ENCODE measurements at places on chromosomes 2 and 18.

DNA sequence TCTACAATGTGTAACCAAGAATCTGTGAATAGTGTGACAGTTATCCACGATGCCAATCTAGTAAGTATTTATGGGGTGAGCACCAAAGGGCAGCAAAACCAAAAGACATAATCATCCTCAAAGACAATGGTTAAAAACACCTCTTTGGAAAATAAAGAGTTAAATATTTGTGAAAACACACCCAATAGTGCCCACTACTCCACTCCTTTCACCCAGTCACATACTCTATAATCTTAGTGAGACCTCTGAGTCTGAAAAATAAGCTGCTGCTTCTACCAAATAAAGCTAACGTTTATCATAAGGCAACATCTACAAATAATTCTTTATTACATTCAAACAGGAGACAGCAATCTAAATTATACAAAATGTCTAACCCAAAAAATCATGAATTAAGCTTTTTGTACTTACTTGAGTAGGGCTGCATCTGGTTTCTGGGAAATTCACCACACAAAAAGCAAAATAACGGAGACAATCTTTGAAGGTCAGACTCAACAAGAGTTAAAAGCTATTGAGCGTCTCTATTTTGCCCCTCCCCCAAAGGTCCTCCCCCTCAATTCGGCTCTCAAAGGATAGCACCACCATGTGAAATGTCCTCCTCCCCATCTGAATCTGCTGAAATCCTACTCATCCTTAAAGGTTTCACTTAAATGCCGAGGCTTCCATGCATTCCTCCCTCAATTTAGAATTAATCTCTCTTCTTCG, 2.0 kb downstream of the RAPH1 start:
- DNase-seq, result no peak

- DNase-seq, result no peak
Measured at GRCh38 chr18:75635096-75635495, 207.6 kb upstream of the SMIM21 start.

DNA sequence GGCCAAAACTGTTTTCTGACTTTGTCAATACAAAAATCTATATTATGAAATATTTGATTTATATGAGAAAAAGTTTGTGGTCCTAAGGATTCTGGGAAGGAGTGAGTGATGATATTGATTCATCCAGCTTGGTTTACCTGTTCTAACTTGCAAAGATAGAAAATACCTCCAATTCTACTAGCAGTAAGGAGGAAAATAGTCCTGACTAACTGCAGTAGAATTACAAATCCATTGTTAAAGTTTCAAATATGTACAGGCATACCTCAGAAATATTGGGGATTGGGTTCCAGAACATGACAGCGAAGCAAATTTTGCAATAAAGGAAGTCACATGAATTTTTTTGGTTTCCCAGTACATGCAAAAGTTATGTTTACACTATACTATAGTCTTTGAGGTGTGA, 158.8 kb upstream of the CYRIA start:
- DNase-seq, result no peak

- no peak for DNase-seq
Measured at GRCh38 chr2:96489663-96490062, 15.5 kb downstream of the NEURL3 start.

DNA sequence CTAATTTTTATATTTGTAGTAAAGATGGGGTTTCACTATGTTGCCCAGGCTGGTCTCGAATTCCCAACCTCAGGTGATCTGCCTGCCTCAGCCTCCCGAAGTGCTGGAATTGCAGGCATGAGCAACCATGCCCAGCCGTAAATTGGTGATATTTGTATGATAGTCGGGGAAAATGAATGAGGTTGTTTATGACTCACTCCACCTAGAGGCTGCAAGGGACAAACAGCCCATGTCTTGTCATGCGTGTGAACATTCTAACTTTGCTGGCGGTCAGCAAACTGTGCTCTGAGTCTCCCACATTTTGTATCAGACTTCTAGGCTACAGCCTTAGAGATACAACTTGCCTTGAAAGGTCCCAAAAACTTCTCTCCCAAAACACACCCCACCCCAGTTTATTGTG, 133.5 kb upstream of the DTNA start:
- no peak for DNase-seq

DNA sequence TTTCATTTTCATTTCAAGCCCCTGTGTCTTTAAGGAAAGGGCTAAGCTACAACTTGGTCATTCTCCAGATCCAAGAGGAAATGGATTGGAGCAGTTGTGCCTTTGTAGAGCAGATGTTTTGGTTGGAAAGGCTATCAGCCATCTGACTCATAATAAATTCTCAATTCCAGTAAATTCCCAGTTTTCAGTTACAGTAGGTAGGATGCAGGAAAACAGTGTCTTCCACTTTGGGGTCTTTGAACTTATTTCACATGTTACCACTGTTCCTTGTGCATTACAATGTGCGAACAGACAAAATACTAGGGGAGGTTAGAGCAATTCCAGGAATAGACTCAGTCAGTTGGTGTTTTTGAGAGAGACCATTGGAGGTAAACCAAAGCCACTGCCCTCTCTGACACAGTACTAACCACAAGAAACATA, 211.9 kb downstream of the BABAM2 start:
- no peak for DNase-seq

GRCh38 chr18:52160636-52161035, 179.4 kb upstream of the DCC start:
- DNase-seq, result no peak

DNA sequence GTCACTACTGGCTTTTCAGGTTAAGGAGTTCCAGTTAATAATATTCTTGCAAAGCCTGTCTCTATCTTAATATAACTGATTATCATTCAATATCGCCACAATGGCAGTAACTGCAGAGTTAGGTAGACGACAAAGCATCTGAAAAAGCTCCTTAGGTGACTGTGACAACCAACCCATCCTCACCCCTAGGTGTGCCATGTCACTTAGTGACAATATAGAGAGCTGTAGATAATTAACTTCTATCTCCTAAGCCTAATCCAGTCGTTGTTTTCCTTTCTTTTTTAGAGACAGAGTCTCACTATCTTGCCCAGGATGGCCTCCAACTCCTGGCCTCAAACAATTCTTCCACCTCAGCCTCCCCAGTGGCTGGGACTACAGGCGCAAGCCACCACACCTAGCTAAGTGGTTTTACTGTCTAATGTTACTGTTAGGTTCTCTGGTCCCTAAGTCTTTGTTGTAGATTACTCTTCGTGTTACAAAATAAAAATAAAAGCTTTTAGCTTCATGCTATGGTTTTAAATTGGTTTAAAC, 65.2 kb downstream of the SPIRE1 start:
- DNase-seq, result no peak

DNA sequence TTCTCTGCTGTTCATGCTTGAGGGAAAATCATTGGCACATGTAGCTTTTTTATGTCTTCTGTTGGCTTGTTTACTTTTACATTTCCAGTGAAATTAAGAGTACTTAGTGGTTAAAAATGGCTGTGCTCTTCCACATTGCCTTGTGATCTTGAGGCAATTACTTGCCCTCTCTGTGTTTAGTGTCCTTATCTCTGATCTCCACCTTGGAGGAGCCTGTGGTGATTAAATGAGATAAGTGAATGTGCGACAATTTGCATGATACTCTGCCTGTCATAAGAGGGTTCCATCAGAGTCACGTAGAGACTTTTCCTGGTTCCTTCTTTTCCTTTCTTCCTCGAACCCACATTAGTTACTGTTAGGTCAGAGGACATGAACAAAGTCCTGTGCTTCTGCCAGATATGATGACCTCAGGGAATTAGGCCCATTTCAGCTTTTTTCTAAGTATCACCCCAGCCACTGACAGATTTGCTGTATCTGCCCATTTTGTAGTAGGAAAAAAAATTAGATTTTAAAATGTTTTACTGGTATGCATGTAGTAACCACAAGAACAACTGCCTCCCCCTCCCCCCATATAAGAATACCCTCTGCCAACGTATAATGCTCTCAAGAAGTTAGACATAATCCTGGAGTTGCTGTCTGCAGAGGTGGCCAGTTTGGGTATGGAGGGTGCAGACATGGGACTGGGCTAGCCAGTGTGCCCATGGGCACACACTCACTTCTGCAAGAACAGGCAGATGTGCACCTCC, 51.9 kb downstream of the TET3 start:
- no peak for DNase-seq

GRCh38 chr2:12412898-12413305, 303.8 kb upstream of the TRIB2 start:
- DNase-seq, result no peak

DNA sequence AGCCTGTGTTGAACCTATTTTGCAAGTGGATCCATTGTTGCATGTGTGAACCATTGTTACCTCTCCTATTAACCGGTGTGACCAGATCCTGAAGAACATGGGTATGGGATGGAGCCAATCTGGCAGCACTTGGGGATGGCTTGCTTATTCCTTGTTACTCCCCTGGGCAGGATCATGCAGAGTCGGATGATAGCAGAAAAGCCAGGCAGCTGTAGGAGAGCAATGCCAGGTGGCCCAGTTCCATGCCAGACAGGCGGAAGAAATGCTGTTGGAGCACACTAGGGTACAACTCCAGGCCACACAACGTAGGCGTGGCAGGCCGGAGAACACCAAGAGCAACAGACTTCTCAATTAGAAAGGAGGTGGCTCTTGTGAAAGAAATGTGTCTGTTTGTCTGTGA, 16.3 kb upstream of the MYO1B start:
- DNase-seq, result no peak

DNA sequence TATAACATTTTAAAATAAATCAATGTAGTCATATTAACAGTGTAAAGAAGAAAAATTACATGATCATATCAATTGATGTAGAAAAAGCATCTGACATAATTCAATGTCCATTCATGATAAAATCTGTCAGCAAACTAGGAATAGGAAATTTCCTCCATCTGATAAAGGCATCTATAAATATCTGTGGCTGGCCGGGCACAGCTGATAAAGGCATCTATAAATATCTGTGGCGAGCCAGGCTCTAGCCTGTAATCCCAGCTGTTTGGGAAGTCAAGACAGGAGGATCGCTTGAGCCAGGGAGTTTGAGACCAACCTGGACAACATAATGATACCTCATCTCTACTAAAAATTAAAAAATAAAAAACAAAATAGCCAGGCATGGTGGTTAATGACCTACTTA, 18.1 kb upstream of the RANBP2 start:
- no peak for DNase-seq

- no peak for DNase-seq
Measured at GRCh38 chr18:48949050-48949605, 1.6 kb downstream of the SMAD7 start.

DNA sequence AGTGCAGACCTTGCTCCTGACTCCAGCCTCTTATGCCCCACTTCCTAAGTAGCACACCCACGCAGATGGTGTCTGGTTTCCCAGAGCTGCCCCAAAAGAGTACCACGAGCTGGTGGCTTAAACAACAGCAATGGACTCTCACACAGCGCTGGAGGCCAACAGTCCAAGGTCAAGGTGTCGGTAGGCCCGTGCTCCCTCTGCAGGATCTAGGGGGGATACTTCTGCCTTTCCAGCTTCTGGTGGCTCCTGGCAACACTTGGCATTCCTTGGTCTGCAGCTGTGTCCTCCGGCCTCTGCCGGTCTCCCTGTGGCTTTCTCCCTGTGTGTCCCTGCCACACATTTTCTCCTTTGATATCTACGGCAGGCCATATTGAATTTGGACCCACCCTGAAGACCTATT, 99.0 kb downstream of the TSHZ1 start:
- peak; percentile 27 for DNase-seq

DNA sequence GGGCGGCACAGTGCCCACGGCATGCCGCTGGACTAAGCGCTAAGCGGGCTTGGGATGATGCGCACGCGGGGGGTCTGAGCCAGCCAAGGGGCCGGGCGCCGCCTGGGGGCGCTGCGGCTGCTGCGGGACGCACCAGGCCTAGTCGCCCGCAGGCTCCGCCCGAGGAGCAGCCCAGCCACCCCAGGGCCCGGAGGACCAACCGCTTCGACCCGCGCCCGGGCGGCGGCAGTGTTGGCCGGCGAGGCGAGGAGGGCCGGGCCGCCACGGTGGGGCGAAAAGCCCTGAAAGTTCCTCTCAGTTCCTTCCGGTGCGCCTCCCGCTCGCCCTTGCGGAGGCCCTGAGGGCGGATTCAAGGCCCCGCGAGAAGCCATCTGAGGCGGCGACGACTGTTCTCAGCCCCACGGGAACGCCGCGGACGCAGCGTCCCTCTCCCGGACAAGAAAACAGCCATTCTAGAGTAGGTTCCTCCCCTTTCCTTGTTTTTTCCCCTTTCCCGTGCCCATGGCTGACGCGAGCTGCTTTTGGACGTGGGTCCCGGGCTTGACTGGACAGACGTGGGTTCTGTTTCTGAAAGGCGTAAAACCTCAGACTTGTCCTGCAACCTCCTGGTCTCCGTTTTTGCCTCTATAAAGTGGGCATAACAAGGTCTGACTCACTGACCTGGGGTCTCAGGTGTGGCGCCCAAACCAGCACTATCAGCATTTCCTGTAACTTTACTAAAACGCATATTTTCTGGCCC, at the start of gene ANKAR:
Gene ANKAR, plus strand, starts transcription at position 297 of the 739 bp plus-strand sequence. CDS start 1,821 bp downstream, outside the sequence.
- DNase-seq, result peak; percentile 92

DNA sequence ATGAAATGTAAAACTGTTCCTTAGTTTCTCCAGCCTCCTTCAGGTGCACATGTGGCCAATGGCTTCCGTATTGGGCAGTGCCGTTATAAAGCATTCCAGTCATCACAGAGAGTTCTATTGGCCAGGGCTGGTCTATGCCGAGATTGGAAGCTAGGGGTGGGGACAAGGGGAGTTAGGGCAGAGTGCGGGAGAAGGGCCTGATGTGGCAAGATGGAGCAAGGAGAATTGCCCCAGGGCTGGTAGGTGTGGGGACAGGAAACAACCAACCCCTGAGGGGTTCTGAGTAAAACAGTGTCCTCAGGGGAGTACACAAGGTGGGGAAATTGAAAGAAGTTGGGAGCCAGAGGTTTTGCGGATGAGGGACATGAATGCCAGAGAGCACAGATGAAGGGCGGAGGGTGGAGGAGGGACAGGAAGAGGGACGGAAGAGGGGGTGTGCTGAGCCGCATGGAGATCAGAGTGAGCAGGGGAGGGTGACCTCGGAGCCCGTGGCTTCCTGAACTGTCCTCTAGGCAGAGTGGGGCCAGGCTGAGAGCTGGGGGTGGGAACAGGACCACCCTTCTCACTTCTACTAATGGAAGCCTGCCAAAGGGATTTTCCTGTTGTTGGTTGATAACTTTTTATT, 9.1 kb upstream of the ATP6V1C2 start:
- no peak for DNase-seq

- DNase-seq, result no peak
Measured at GRCh38 chr2:216504376-216504762, 5.7 kb downstream of the RPL37A start.

GRCh38 chr2:77566131-77566530, 44.0 kb upstream of the LRRTM4 start:
- DNase-seq, result no peak

GRCh38 chr18:9240270-9240669, 94.3 kb upstream of the TWSG1 start:
- no peak for DNase-seq

- DNase-seq, result no peak
Measured at GRCh38 chr2:223805008-223805407, 32.4 kb downstream of the AP1S3 start.

GRCh38 chr2:28754321-28754720, 2.7 kb downstream of the PPP1CB start:
- DNase-seq, result no peak

DNA sequence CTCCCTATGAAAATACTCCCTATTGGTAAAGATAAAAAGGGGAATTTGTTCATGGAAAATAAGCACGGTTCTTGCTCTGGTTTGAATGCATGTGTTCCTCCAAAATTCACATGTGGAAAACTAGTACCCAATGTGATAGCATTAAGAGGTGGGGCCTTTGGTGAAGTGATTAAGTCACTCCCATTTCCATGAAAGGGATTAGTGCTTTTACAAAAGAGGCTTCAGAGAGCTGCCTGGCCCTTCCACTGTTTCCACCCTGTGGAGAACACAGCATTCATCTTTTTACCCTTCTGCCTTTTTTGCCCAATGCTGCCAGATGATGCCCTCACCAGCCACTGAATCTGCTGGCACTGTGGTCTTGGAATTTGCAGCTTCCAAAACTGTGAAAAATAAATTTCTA, 666.8 kb downstream of the ARHGAP15 start:
- no peak for DNase-seq
